ENCODE measurements at places on chromosomes 13 and 19.

- no peak for DNase-seq
Observed at GRCh38 chr13:92590503-92590908, 636.1 kb upstream of the GPC6 start.

- DNase-seq: no peak
Observed at GRCh38 chr19:30668521-30669155, 296.5 kb downstream of the ZNF536 start.

GRCh38 chr13:99926014-99926731 is 45.4 kb downstream of the ZIC5 start:
- no peak for DNase-seq

- no peak for DNase-seq
Observed at GRCh38 chr19:5037936-5038335, 69.0 kb downstream of the KDM4B start.

Measured in activated T-helper 1 cell treated with anti-CD3 and anti-CD28 coated beads, Interleukin-12 subunit alpha, Interleukin-12 subunit beta, Interleukin-2, Interleukin-4 antibody, amounts not matched to agents 30 ng/mL and 10 ng/mL and 1 ng/mL, durations not matched to agents 14 hours and 24 hours and 36 hours (primary cell).